ENCODE measurements at places on chromosomes 12 and 14.

- no peak for DNase-seq
These were observed 40.5 kb downstream of the VEZT start for GRCh38 chr12:95258151-95258550.

- DNase-seq = no peak
These were observed 20.2 kb upstream of the DUSP16 start for GRCh38 chr12:12582895-12583303.

DNA sequence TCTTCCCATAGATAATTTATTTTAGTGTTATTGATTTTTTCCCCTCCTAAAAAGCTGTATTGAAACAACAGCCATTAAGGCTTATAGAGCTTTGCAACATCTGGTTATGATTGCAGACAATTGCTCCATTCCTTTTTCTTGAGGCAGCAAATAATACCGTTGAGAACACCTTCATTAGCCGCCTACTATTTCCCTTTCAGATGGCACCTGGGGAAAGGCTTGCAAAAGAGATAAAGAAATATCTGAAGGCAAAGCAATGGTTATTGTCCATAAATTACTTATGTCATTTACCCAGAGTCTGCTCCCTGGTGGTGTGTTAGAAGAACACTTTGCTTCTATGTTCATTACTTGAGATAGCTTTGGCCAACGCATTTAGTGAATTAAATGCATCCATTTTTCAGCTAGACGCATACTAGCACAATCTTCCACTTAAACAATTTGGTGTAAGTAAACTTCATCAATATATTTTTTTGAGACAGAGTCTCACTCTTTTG is 377.8 kb downstream of the KCNH5 start:
- DNase-seq = no peak

DNA sequence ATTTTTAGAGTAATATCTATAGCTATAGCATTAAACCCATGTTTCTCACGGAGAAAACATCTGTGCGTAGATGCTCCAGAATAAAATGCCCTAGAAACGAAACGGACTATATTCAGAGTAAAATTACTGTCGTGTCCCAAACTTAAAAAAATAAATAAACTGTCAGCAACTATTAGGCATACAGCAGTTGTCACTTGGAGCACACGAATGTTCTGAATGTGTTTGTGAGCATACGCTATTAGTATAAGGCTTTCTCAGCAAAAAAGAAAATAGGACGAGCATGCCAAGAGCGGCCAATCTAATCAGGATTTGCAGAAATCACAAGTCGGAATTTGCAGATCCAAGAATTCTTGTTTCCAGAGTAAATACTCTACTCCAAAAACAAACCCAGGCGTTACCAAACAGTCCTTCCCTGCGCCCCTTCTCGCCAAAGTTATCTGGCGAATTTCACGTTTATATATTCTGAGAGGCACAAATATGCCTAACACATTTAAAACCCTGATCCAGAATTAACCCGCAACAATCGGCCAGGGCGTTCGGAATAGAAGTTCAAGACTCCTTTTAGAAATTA is 836 bp downstream of the PTPN21 start:
- DNase-seq = no peak

GRCh38 chr12:86660488-86661147 is 404.4 kb upstream of the MGAT4C start:
- no peak for DNase-seq

GRCh38 chr14:86450085-86450484 is 920.1 kb downstream of the FLRT2 start:
- DNase-seq = no peak

DNA sequence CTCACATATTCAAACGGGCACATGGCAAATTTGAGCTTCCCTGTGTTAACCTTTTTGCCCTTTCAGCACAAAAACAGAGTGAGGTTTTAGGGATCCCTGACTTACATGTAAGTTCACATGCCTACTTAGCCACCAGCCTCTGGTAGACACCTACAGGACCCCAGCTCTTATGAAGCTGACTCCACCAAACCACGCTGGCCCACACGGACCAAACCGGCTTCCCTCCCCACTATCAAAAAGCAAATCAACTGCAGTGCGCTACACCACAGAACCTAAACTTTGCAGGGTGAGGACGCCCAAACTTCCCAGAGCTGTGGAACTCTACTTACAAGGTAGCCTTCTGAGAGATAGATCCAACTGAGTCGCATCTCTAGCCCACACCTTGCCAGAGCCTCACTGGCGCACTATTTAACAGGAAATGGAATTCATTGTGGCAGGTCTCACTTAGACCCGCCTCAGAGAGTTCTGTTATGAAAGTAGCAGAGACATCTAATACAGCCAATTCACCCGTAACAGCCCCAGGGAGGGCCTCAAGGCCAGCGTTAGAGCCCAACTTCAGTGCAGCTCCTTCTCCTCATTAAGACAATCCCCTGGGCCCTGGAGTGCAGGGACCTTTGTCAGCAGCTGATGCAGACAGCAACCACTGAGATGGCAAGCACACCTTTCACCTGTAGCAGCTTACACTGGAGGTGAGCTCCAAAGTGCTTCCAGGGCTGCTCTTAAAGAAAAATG is 49.2 kb downstream of the SH2B3 start:
- no peak for DNase-seq

- no peak for DNase-seq
These were observed 773.4 kb downstream of the DIO2 start for GRCh38 chr14:79437951-79438350.

- DNase-seq = no peak
These were observed 67.4 kb downstream of the MVK start for GRCh38 chr12:109640961-109641360.

DNA sequence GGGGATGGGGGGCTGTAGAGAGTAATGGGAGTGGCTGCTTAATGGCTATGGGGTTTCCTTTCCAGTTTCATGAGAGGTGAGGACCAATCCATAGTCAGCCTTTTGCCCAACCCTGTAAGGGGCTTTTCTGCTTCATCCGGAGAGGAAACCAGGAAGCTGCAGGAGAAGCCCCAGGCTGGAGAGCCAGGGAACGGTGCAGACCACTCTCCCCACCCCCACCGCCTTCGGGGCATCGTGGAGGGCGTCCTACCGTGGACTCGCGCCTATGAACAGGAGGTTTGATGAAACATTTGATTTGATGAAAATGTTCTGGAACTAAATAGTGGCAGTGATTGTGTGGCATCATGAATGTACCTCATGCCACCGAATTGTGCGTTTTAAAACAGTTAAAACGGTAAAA is 204.3 kb upstream of the DIO3 start:
- DNase-seq = no peak

GRCh38 chr14:26601856-26602255 is 4.0 kb upstream of the NOVA1 start:
- DNase-seq = no peak

DNA sequence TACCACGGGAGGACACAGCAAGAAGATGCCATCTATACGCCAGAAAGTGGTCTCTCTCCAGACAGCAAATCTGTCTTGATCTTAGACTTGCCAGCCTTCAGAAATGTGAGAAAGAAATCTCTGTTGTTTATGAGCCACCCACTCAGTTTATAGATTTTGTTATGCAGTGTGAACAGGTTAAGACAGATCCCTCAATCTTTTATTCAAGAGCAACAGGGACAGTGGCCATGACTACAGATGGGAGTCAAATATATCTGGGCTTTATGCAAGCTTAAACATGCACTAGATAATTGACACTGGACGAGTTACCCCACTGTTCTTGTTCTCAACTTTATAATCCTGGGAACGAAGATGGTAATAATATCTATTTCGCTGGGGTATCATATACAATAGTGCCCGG is 288.7 kb downstream of the RPAP3 start:
- no peak for DNase-seq

- DNase-seq = no peak
These were observed 1.3 kb upstream of the TCP11L2 start for GRCh38 chr12:106301241-106301610.

DNA sequence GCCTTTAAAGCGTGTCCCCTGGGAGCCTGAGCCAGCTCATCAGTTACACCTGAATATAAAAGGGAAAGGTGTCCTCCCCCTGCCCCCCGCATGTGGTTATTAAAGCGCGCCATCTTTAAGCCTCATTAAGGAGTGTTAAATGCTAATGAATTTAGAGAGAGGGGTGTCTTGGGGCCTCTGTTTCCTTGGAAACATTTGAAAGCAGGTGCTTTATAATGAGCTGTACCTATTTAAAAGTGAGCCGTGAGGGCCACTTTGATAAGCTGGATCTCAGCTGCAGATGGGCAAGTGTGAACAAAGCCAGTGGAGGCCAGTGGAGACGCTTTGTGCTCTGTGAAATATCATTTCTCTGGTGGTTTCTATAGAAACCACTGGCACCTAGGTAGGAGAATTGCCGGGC is 84.0 kb downstream of the BEGAIN start:
- DNase-seq = no peak

DNA sequence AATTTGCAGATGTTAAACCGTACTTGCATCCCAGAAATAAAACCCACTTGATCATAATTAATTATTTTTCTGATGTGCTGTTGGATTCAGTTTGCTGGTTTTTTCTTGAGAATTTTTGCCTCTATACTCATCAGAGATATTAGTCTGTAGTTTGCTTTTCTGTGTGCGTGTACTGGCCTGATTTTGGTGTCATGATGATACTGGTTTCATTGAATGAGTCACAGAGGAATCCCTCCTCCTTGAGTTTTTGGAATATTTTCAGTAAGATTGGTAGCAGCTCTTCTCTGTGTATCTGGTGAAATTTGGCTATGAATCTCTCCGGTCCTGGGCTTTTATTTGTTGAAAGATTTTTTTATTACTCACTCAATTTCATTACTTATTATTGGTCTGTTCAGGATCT is 100.4 kb upstream of the PMCH start:
- DNase-seq = no peak

DNA sequence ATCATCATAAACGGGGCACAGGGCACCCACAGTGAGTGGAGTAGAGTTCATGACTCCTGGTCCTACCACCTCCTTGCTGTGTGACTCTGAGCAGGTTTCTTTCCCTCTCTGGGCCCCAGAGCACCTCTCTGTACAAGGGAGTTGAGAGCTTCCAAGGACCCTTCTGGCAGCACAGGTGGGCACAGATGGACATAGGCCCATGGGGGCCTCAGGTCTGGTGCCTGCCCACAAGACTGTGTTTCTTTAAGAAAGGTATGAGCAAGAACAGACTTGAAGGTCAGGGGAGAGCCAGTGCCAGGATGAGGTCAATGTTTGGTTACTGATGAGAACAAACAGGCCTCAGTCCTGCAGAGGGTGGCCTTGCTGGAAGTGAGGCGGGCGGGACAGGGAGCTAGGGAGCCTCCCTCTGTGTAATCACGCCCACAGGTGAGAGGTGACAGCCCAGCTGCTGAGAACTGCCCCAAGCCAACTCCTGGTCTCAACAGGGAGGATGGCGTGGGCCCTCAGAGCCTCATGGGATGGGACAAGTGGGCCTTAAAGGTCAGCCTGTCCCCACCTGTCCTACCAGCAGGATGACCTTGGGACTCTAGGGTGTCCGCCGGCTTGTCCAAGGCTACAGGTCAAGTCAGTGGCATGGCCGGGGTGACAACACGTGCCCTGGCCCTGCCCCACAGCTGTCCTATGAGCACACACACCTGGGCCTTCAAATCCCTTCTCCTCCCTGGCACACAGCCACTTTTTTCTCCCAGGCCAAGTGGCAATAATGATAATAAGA is 49.1 kb downstream of the CCDC85C start:
- no peak for DNase-seq

- DNase-seq = no peak
These were observed 49.9 kb downstream of the PRICKLE1 start for GRCh38 chr12:42539696-42540095.

GRCh38 chr14:68476212-68477109 is 316.4 kb downstream of the ZFP36L1 start:
- no peak for DNase-seq
